ENCODE measurements at places on chromosomes 4 and X.

GRCh38 chr4:141020801-141021261 is 112.4 kb downstream of the RNF150 start:
- no peak for DNase-seq

DNA sequence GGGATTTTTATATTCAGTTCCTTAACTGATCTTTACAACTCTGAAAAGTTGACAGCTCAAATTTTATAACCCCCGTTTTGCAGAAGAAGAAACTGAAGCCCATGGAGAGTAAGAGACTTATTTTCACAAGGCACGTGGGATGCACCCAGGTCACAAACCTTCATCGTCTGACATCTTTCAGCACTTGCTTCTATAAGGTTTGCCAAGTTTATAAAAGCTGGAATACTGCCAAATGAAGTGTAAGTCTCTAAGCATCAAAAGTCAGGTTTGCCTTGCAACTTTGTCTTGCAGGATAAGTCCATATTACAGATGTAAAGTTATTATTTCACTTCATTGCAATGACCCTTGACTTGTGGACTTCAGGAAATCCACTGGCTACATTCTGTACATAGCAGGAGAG is 6.3 kb upstream of the KCNIP4 start:
- no peak for DNase-seq

DNA sequence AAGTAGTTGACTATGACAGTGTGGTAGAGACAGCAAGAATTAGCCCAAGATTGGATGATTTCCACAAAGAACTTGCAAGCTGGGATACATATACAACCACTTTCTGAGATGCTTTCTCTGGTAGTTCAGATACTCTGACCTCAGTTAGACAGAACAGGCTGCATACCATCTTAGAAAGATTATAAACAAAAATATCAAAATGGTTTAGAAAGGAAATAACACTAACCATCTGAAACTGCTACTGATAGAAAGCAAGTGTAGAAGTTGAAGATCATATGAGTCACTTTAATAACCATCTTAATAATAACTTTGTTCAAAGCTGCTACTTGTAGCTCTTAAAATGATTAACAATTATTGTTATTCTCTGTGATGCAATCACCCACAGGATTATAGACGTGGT is 255.4 kb upstream of the TTC29 start:
- DNase-seq: no peak

DNA sequence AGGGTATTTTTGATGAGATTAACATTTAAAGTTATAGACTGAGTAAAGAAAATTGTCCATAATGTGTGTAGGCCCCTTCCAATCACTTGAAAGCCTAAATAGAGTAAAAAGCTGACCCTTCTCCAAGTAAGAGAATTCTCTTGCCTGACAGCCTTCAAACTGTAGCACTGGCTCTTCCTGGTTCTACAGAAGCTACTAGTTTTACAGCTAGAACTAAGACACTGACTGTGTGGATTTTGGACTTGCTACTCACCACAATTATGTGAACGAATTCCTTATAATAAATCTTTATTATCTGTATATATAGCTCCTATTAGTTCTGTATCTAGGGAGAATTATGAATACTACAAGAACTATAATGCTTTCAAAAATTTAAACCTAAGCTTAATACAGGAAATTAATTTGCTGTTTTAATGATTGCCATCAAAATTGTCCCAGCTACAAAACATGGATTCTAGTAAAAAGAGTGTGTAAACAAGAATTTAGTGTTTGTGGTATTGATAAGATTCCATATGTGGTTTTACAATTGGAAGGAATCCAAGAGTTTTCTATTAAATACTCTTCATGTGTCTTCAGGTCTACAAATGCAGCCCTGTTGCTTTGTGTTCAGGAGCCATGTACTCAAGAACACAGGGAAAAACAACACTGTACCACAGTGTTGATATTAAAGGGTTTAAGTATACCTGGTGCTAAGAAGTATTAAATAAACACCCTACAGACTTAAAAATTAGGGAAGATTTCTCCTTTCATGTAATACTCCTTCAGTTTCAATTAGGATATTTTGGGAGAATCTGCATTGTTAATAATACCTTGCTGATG is 366.5 kb downstream of the CXXC4 start:
- DNase-seq: no peak

- DNase-seq: no peak
Measured at GRCh38 chr4:100348473-100348872, 158.2 kb upstream of the DDIT4L start.

DNA sequence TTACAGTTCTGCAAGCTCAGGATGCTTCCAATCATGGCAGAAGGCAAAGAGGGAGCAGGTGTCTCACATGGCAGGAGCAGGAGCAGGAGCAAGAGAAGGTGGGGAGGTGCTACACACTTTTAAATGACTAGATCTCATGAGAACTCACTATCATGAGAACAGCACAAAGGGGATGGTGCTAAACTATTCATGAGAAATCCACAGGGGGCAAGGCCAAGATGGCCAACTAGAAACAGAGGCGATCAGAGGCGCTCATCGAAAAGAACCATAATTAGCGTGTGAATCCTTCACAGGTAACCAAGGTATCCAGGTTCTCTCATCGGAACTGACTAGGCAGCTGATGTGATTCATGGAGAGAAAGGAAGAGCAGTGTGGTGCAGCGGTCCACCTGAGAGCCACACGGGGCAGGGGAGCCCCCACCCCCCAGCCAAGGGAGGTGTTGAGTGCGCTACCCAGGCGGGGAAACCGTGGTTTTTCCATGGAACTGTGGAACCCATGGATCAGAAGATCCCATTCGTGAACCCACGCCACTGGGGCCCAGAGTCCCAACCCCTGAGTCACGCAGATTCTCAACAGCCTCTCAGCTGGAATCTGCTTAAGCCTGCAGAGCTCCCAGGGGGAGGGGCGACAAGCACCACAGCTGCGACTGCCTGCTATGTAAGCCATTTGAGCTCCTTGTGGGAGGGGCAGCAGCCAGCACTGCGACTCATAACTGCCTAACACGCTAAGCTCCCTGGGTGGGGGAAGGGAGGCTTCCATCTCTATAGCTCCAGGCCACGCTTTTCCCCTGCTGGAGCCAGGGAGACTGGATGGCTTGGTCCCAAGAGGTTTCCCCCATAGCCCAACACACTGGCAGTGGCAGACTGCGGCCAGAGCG is 46.7 kb downstream of the FGF16 start:
- no peak for DNase-seq

All from stimulated activated CD8-positive, alpha-beta memory T cell treated with anti-CD3 and anti-CD28 coated beads, Interleukin-7, amount 100 ng/mL, for 48 hours (primary cell).